ENCODE measurements at places on chromosomes 13 and 19.

DNA sequence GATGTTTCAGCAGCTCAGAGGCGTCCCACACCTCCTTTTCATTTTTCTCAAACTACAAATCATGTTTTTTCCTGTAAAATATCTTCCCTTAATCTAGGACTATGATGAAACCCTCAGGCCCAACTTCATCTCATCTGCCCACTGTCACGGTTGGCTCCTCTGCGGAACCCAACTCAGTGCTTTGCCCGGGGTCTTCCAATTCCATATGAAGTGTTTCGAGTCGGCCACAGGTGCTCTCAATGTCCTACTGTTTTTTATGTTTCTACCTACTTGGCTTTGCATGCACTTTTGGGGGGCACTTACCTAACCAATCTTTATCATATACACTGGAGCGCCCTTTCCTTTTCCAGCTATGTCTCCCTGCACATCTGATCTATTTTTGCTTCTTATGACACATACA lies 28.1 kb downstream of the COL4A1 start:
- no peak for DNase-seq

DNA sequence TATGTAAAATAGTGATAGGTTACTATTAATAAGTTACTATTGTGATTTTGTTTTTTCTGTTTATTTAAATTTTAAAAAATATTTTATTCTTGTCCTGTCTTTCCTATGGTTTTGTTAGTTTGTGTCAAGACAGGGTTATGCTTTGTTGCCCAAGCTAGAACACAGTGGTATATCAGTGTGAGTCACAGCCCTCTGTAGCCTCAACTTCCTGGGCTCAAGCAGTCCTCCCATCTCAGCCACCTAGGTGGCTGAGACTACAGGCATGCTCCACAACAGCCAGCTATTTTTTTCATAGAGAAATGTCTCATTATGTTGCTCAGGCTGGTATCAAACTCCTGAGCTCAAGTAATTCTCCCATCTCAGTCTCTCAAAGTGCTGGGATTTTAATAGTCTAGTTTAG lies 99.5 kb downstream of the ZNF675 start:
- DNase-seq, result no peak

- no peak for DNase-seq
Measured at GRCh38 chr13:25927363-25927762, 124.5 kb downstream of the SHISA2 start.

DNA sequence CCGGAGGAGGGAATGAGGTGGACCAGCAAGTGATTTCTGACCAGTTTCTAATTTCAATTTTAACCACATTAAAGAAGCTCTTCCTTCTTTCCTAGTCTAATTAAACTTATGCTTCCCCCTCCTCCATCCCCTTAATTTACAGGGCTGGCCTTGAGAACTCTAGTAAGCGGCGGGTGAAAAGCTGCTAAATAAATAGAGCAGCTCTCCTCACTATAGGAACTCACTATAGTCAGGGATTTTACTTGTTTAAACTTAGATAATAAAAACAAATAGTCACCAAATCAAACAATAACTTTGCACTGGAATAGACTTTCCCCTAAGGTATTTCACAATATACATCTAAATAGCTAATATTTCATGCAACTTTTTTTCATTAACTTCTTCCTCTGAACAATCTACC lies 1838.2 kb upstream of the PRR20A start:
- DNase-seq, result no peak

DNA sequence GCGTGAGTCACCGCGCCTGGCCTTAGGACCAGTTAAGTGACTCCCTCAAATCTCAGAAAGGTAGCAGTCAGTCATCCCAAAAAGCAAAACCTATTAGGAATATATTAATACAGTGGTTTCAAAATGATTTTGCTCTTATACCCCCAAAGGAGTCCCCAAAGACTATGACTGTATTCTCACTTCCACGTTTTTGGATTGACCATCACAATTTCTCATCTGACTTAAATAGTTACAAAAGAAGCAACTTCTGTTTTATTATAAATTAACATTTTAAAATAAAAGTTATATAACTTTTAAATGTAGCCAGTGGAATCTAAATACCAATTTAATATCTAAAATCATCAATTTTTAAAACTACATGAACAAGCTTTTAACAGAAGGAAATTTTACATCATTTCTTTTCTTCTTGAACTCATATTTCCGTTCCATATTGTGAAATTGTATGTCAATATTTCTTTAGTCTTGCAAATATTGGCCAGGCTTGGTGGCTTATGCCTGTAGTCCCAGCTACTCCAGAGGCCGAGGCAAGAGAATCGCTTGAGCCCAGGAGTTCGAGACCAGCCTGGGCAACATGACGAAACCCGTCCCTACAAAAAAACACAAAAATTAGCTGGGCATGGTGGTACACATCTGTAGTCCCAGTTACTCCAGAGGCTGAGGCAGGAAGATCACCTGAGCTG lies 1.5 kb upstream of the SPART start:
- no peak for DNase-seq

Data from spleen (tissue), 13 donors.